ENCODE measurements at places on chromosomes 4 and X.

- DNase-seq: no peak
These were observed 674 bp downstream of the SEC24B start for GRCh38 chr4:109434007-109434971.

- no peak for DNase-seq
These were observed 42.8 kb downstream of the CUL4B start for GRCh38 chrX:120517936-120518335.

DNA sequence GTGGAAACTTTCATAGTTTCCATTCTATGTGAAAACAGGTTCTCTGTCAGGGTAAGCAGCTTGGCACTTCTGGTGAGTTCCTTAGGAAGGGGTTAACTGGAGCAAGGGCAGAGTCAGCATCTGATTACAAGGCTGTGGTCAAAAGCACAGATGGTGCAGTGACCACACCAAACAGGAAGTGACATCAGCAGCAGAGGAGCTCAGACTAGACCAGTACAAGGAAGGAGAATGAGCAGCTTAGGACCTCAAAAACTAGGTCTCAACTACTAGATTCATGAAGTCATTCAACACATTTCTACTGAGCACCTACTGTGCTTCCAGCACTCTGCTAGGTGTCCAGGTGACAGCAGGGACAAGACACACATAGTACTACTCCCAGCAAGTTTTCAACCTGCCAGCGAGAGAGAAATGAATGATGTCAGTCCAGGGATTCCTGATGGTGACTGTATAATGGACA, 130.2 kb downstream of the AMELX start:
- no peak for DNase-seq

- no peak for DNase-seq
These were observed 111.3 kb upstream of the PAQR3 start for GRCh38 chr4:79050541-79050880.

DNA sequence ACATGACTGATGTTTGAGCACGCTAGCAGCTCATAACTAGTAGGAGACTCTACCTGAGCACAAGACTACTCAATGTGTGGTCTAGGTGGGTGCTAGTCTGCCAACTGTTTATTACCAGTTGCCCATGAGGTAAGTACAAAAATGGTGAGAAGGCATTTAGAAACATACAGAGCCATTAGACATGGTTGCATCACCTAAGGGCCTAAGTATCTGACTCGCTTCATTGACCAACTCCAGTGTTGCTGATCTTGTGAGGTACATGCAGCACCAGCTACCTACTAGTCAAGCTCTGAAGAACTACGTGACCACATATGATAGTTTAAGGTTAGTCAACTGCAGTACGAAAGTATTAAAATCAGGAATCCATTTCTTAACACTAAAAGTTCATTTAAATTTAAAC, 39.9 kb downstream of the APBB2 start:
- no peak for DNase-seq

DNA sequence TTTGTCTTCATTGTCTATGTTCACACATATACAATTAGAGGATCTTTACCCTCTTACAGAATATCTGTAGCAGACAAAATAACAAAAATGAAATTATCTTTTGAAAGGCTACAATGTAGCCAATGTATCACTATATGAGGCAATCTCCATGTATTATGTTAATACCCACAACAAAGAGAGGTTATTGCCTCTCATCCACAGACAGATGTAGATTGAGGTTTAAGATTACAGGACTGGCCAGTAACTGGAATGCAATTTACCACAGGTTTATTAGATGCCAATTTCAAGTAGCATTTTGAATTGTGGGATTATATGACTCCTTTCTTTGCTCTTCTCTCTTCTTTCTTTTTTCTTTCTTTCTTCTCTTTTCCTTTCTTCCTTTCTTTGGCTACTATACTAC, 242.6 kb downstream of the ANKRD50 start:
- no peak for DNase-seq

GRCh38 chrX:107773206-107773605, 2.4 kb downstream of the TSC22D3 start:
- DNase-seq: no peak

DNA sequence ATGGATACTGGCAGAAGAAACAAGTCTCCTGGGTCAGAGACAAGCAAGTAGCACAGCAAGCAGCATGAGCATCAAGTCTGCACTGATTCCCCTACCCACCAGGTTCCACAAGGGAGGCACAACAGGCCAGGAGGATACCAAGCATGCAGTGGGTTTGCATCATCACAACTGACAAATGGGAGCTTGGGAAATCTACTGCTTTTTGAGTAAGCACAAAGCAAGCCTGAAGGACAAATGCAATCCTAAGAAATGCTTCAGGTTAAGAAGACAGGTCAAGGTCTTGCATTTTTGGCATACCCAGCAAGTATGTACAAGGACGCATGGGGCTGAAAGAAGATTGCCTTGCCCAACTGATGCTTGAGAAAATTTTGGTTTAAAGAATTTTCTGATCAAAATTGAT, 279.6 kb downstream of the PDGFC start:
- DNase-seq: no peak

GRCh38 chr4:178871476-178871875, 1429.2 kb upstream of the AGA start:
- no peak for DNase-seq

DNA sequence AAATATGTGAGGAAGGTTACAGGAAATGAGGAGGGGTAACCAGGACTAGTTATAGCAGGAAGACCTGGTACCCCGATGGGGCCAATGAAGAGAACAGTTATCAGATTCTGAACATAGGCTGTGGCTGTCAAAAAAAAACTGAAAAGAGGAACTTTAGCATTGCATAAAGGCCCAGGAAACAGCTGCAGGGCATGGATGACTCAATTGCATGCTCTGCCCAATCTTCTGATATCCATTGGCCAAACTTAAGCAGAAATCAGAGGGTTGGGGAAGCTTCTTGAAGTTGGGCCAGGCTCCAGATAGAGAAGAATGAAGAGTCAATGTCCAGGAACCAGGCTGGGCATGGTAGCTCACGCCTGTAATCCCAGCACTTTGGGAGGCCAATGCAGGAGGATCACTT, 1222.4 kb upstream of the PRKX start:
- no peak for DNase-seq

- no peak for DNase-seq
These were observed 3.1 kb upstream of the P2RY4 start for GRCh38 chrX:70262952-70263567.

GRCh38 chr4:41796545-41797210, 48.2 kb upstream of the PHOX2B start:
- DNase-seq: no peak

GRCh38 chr4:165440415-165441158, 61.8 kb downstream of the CPE start:
- DNase-seq: no peak

GRCh38 chr4:155809835-155810234, 51.0 kb downstream of the GUCY1B1 start:
- DNase-seq: no peak

GRCh38 chr4:20418861-20419451, 167.3 kb downstream of the SLIT2 start:
- DNase-seq: no peak

GRCh38 chr4:120317713-120318112, 251.1 kb upstream of the MAD2L1 start:
- DNase-seq: no peak

- DNase-seq: no peak
These were observed 79.6 kb downstream of the MGST2 start for GRCh38 chr4:139745111-139745639.

GRCh38 chrX:122787231-122787630, 396.8 kb upstream of the GRIA3 start:
- no peak for DNase-seq

GRCh38 chr4:139963708-139964107, 190.3 kb downstream of the MAML3 start:
- DNase-seq: no peak

DNA sequence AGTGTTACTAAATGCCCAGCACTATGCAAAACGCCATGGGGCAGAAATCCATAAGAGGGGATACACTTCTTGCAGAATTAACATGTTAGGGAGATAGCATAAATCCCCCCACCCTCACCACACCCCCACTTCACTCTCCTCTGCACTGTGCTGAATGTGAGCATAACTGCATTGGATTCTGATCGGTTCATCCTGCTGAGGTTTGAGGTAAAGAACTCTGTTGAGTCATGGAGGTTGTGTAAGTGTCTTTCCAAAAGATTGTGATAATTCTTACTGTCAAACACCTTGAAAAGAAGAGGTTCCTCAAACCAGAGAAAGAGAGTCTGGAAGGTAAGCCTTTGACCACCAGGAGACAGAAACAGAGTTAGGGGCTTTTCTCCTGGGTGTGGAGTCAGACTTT, 43.6 kb downstream of the RBM47 start:
- no peak for DNase-seq

- no peak for DNase-seq
These were observed 174.9 kb upstream of the CTSO start for GRCh38 chr4:156128616-156129015.

DNA sequence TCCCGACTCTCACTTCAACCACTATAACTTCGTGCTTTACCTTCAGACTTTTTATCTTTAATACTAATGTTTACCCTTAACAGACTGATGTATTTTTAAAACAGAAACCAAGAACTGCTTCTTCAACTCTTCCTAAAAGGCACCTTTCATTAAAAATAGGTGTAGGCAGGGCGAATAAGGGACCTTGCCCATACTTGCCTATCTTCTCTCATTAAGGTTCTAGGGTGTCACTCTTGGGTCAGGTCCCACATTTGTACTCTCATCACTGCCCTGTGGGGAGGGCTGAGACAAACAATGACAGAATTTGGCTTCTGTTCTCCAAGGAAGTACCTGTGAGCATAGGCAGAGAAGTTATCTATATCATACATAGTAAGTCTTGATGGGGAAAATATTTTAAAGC, 69.7 kb downstream of the ANKRD50 start:
- no peak for DNase-seq

GRCh38 chrX:153521034-153521433, 3.6 kb downstream of the ATP2B3 start:
- no peak for DNase-seq

- no peak for DNase-seq
These were observed 3.3 kb downstream of the PWWP3B start for GRCh38 chrX:106171293-106171820.

- DNase-seq: no peak
These were observed 52.2 kb downstream of the AFAP1 start for GRCh38 chr4:7887436-7887835.

GRCh38 chr4:36609661-36610060, 328.2 kb downstream of the DTHD1 start:
- DNase-seq: no peak

DNA sequence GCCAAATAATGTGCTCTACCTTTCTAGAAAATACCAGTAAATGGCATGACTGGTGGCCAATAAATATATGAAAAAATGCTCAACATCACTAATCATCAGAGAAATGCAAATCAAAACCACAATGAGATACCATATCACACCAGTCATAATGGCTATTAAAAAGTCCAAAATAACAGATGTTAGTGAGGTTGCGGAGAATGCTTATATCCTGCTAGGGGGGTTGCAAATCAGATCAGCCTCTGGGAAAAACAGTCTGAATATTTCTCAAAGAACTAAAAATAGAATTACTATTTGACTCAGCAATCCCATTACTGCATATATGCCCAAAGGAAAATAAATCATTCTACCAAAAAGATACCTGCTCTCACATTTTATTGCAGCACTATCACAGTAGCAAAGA, 115.1 kb downstream of the RASGEF1B start:
- DNase-seq: no peak

GRCh38 chrX:148043271-148043855, 62.2 kb downstream of the FMR1NB start:
- DNase-seq: no peak

- DNase-seq: no peak
These were observed 107.7 kb downstream of the FRMPD4 start for GRCh38 chrX:12245650-12246645.

DNA sequence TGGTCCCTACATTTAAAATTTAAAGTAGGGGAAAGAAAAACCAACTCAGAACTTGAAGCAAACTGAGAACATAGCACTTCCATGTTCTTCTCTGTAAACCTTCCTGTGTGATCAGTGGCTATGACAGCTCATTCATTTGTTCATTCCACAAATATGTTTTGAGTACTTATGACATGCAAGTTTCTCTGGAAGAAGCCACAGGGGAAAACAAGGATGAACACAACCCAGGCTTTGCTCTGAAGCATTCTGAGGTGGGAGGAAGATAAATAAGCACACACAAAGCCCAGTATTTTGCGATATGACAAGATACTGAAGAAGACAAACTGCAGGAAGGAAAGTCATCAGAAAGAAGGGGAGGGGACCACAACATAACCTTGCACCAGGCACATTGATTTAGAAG, 96.4 kb downstream of the CHIC2 start:
- DNase-seq: no peak

GRCh38 chrX:122055979-122056715, 1008.7 kb downstream of the GLUD2 start:
- no peak for DNase-seq

- no peak for DNase-seq
These were observed 13.6 kb downstream of the UVSSA start for GRCh38 chr4:1360423-1361283.

GRCh38 chr4:67198727-67199126, 346.6 kb downstream of the CENPC start:
- no peak for DNase-seq

GRCh38 chrX:16916561-16916960, 29.9 kb upstream of the REPS2 start:
- no peak for DNase-seq

DNA sequence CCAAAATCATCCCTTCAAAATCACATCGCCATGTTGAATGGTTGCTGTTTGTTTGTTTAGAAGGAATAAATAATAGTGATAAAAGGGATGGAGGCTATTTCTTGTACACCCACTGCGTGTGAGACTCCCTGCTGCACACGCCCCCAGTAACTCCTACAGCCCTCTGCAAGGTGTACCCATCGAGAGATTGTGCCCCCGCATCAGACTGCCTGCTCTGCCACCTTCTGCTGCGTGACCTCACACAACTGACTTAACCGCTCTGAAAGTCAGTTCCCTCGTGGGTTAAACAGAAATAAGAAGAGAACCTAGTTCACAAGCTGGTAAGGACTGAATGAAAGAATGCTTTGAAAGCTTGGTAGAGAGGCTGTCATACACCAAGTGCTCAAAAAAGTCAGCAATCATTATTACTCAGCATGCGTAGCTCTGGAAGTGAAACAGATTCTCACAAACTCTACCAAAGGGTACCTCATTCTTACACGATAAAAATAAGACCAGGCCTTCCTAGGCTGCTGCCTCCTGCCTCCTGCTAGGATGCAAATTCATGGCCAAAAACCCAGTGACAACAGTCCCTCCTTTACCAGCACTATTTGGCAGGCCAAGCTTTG, 147.1 kb downstream of the CPEB2 start:
- DNase-seq: no peak

- no peak for DNase-seq
These were observed 147.7 kb upstream of the TBL1X start for GRCh38 chrX:9317176-9317575.

DNA sequence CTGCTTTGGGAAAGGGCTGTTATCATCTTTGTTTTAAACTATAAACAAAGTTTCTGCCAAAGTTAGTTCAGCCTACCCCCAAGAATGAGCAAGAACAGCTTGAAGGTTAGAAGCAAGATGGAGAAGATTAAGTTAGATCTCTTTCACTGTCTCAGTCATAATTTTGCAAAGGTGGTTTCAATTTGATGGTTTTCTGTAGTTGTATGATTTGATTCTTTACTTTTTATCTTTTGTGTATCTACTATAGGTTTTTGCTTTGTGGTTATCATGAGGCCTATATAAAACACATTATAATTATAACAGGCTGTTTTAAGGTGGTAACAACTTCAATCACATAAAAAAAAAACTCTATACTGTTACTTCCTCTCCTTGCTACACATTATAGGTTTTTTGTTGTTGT, 35.4 kb upstream of the ALG13 start:
- DNase-seq: no peak
